ENCODE measurements at places on chromosomes 6 and 20.

GRCh38 chr6:31473780-31474761 lies 23.9 kb upstream of the MICB start:
- no peak for DNase-seq

GRCh38 chr6:66965227-66965626 lies 1258.2 kb upstream of the EYS start:
- no peak for DNase-seq

DNA sequence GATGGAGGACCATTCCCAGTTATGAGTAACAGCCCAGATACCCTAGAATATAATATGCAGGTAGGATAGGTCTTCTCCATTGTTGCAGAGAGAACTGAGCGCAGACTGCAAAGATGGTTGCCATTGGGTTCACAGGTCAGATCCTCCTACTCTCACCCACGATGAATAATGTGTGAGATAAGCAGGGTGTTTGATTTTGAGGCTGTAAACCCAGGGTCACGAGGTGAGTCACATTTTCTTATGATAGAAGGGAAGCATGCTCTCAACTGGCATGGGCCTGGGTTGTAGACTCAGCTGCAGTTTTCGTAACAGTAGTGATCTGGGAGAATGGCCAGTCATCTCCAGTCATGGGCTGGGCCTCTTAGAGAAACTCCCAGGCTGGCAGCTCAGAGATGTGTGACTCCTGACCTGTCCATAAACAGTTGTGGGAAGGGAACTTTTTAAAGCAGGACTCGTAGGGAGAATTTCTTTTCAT lies 74.2 kb downstream of the CD164 start:
- no peak for DNase-seq

DNA sequence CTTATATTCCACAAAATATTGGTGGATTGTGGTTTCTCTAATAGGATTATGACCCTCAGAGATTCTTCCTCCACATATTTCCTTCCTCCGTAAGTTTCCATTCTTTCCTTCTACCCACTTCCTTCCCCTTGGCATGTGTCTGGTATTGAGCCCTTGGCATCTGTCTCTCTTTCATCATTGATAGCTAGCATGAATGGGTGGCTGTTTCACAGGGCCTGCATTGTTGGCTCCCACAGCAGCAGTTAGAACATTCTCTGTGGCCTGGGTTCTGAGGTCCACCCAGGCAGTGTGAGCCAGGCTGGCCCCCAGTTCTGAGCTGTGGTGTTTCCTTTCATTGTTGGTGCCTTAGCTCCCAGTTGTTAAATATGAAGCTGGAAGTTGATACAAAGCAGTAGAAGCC lies 125.3 kb downstream of the ANKS1A start:
- no peak for DNase-seq

DNA sequence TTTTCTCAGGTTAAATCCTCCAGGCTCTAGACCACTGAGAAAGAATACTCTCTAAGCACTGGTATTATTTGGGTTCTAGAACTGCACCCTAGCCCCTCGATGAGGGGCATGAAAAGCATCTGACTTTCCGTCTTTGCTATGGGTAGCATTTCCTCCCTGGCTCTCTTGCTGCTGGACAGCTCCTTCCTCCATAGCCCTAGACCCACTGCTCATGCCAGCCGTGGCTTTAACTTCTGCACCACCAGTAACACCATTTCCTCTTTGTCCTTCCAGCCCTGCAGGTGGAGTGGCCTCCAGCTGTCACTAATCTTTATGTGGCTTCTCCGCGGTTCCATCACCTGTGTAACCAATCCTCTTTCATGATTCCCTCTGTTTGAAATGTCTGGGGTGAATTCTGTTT lies 194.9 kb downstream of the SCP2D1 start:
- no peak for DNase-seq

DNA sequence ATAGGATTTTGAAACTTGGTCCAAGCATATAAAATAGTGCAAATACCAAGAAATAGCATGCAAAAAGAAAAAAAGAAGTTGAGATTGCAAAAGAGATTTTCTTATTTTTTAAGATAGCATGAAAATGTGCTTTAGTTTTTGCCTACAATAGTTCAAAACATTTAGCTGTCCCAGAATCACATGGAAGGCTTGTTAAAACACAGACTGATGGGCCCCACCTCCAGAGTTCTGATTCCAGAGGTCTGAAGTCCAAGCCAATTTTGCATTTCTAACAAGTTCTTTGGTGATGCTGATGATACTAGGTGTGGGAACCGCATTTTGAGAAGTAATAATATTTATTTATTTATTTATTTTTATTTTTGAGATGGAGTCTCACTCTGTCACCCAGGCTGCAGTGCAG lies 33.7 kb upstream of the LOC128125822 start:
- DNase-seq, result no peak

GRCh38 chr6:44373787-44374186 lies 13.7 kb upstream of the CDC5L start:
- no peak for DNase-seq

- DNase-seq, result no peak
These were observed 1.3 kb downstream of the C6orf141 start for GRCh38 chr6:49551866-49552129.

- DNase-seq, result no peak
These were observed 3.0 kb upstream of the TGM2 start for GRCh38 chr20:38167851-38168760.

DNA sequence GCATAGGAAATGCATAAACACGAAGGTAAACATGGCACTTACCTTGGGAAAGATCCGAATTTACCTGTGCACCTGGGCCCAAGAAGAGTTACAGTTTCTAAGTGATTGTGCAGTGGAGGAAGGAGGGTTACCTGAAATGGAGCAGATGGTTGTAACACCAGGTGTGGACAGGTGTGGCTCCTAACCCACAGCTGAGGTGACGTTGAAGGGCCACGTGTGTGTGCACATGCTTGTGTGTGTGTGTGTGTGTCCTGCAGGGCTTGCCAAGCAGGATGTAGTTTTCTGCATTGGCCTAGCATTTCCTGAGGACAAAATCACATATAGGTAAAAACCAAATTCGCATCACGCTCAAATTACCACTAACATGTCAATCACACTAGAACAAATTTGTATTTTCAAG lies 240.8 kb downstream of the ANKRD60 start:
- no peak for DNase-seq

DNA sequence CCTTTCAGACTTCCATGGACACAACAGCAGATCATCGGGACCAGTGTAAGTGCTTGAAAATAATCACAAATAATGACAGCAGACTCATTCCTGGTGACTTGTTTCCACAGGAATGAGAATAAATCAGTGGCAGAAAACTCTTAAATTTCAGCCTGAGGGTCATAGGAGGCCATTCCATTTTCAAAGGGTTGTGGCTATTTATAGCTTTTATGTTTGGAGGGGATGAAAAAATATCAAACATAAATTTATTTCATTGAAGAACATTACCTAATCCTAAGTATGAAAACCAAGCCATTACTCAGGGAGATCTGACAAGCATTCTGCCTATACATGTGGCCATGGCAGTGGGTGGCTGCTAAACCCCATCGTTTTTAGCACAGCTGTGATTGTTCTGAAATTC lies 173.6 kb upstream of the CNR1 start:
- no peak for DNase-seq

Measured in activated naive CD4-positive, alpha-beta T cell (primary cell).